ENCODE measurements at places on chromosomes 5 and 9. TPM values are rescaled to one million over a fixed set of nuclear protein-coding genes. Genes with fewer than 3 reads are reported as not detected.

DNA sequence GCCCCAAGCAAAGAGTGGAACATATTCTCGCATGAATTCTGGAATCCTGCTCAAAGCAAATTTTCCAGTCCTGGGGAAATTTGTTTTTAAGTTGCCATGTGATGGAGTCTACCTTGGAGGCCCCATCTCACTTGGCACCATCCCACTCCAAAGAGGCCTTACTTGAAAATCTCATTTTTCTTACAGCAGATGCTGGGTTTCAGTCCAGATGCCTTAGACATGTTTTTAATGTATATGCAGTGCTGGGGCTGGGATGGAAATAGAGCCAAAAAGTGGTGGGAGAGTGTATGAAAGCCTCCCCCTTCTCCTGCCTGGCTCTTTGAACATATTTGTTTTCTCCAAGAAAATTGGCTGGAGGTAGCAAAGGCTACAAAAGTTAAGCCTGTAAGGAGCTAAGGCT, 493.7 kb downstream of the ENC1 start:
- DNase-seq, result no peak

- DNase-seq, result no peak
These were observed 877.2 kb downstream of the TLE4 start for GRCh38 chr9:80448996-80449395.

GRCh38 chr5:139094154-139095131, 103.7 kb downstream of the SIL1 start:
- no peak for DNase-seq

The KCNV2 gene
- total RNA-seq, result not detected

The CTSV gene
- total RNA-seq, result 7.2 TPM

GRCh38 chr5:40801771-40802562, 3.8 kb upstream of the PRKAA1 start:
- DNase-seq, result no peak

DNA sequence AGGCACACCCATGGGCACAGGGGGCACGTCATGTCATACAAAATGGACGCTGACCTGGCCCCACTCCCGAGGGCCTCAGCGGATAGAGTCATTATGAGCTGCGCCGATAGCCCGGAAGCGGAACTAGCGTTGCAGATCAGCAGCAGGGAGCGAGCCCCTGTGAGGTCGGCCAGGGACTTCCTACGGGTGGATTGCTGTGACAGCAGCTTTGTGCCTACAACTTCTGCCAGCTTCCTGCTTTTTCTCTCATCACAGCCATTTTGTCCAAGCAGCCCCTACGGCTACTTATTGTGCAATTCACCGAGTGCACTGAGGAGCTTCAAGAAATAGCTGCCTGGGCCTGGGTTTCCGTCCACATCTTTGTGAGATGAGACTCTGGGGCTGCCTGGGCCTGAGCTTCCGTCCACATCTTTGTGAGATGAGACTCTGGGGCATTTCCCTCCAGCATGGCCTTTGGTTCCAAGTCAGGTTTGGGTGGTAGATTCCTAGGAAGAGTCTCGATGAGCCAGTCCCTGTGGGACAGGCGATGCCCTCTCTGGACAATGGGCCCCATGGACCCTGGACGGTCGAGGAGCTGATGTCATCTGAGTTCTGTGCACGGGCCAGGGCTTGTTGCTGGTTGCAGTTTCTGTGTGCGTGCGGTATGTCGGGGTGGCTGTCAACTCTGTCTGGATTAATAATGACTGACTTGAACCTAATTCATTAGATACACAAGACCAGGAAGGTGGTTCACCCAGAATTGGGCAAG, 67.0 kb upstream of the GNE start:
- DNase-seq, result no peak

- DNase-seq, result no peak
These were observed 291.2 kb upstream of the DMRT1 start for GRCh38 chr9:550333-550732.

DNA sequence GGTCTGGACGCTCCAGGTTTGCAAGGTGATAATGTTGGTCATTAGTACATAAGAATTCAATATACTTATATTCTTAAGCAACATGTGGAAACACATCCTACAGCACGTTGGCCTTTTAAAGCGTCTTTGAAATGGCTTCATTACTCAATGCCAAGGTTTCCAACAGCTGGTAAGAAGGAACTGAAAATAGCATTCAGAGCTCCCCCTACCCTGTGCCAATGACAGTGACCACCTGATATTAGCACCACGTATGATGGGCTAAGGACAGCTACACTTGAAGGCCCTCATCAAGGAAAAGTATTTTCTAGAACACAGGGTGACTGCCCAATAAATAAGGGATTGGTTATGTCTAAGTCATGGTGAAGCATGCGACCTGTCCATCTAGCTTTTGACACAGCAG, 9.9 kb downstream of the ZNF622 start:
- no peak for DNase-seq

GRCh38 chr9:3662671-3663070, 136.9 kb upstream of the RFX3 start:
- no peak for DNase-seq

The CANX gene
- 652 TPM for total RNA-seq

The BASP1 gene
- 99.5 TPM for total RNA-seq

GRCh38 chr9:134243778-134244467, 79.6 kb upstream of the RNU6ATAC start:
- no peak for DNase-seq

The SLC4A9 gene
- not detected for total RNA-seq

DNA sequence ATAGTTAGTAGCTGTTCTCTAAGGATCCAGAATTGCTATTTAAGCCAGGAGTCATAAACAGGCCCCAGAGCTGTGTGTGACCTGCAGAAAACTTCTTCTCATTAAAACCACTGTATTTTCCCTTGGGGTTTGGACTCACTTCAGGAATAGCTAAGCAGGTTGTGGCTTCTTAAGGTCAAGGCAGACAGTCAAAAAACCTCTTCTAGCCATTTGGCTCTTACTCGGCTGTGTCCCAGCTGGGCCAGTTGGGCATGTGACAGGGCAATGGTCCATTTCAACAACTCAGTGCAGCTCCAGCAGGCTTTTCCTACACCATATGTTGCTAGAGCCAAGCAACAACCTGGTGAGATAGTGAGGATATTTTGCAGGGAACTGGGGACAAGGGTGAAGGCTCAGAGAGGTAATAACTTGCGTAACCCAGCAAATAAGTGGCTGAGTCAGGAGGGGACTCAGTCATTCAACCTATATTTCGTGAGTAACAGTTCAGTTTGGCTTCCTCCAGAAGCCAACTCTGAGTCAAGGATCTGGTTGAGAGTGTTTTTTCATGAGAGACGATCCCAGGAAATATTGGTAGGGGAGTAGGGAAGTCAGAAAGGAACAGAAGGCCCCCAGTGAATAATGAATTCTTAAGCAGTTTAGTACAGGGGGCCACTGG, 115.4 kb upstream of the PPP2R2B start:
- no peak for DNase-seq

- no peak for DNase-seq
These were observed 201.3 kb downstream of the MCTP1 start for GRCh38 chr5:95083606-95084005.

The GEMIN5 gene
- 34.3 TPM for total RNA-seq

GRCh38 chr5:11323761-11324160, 562.7 kb upstream of the DAP start:
- DNase-seq, result no peak

The BOD1 gene
- total RNA-seq, result 126 TPM

The COL15A1 gene
- 0.33 TPM for total RNA-seq

The FYB1 gene
- total RNA-seq, result not detected

GRCh38 chr9:20023961-20024571, 235.2 kb upstream of the SLC24A2 start:
- no peak for DNase-seq

GRCh38 chr9:5630081-5630507, 1.2 kb downstream of the RIC1 start:
- no peak for DNase-seq

The NDST1 gene
- total RNA-seq, result 108 TPM

The MARCOL gene
- total RNA-seq, result not detected

The TPM2 gene
- total RNA-seq, result 168 TPM

DNA sequence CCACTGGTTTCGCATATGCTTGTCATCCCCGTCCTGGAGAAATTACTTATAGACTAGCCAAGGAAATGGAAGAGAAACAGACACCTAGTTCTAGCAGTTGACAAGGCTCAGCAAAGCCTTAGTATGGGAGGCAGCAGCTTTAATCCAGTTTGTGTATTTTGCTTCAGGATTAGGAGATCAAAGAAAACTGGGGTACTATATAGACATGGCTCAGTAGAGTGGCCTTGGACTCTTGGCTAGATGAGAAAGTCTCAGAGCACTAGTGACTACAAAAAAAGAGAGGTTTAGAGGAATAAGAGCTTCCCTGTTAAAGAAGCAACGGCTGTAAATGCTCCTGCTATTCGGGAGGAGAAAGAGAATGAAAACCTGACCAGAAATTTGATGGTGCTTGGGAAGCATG, 349.1 kb downstream of the CTNND2 start:
- DNase-seq, result no peak

The GABBR2 gene
- 0.84 TPM for total RNA-seq

- DNase-seq, result no peak
These were observed 356.2 kb downstream of the SEMA5A start for GRCh38 chr5:9189681-9190080.

The BTNL9 gene
- not detected for total RNA-seq

The LYSMD3 gene
- 12.1 TPM for total RNA-seq

The RABEPK gene
- total RNA-seq, result 27.5 TPM

DNA sequence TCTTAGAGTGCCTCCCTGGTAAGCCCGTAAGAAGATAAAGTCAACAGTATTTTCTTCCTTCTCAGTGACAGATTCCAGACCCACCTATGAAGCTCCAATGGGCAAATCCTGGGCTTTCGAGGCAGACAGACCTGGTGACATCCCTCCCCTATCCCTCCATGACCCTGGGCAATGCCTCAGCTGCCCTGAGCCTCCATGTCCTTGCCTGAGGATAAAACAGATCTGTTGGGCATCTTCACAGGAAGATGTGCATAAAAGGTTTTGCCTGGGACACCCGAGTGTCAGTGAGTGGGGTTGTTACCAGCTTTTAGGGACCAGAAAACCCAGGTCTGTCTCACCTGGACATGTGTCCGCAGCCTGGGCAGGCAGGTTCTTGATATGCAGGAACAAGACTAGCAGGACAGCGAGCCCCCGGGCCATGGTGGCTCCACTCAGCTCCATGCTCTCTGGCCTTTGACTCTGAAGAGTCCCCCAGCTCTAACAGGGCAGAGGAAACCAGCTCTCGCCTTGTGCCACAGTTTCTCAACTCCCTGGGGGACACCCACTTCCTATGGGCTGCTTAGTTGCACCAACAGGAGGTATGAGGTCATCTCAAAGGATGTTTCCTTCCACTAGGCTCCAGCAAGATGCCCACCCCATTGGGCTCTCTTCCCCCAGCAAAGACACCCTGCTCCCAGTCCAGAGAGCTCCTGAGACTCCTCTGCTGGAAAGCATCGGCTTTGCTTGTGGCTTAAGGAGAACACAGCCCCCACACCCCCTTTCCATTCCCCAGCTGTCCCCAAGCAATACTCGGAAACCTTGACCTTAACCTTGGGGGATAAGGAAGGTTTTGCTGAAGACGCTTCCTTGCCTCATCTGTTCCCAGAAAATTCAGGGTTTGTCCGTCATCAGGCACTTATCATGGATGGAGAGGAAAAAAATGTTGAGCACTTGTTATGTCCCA, at the start of gene FCN1:
Gene FCN1, minus strand, starts transcription at position 482 of the 943 bp plus-strand sequence. Its CDS starts 41 bp downstream, at position 441.
- DNase-seq, result no peak

The HAVCR1 gene
- total RNA-seq, result not detected

The PCDHA9 gene
- 1.4 TPM for total RNA-seq

GRCh38 chr5:174306345-174307030, 261.0 kb downstream of the NSG2 start:
- DNase-seq, result no peak

DNA sequence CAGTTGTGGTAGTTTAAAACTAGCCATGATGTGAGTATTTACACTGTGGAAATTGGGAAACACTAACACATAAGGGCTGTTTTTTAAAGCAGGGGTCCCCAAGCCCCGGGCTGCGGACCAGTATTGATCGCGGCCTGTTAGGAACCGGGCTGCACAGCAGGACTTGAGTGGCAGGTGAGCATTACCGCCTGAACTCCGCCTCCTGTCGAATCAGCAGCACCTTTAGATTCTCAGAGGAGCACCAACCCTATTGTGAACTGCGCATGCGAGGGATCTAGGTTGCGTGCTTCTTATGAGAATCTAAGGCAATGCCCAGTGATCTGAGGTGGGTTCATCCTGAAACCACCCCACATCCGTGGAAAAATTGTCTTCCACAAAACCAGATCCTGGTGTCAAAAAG, 127.8 kb downstream of the PCSK5 start:
- no peak for DNase-seq
